ENCODE measurements at places on chromosomes 2 and 18. TPM values are rescaled to one million over a fixed set of nuclear protein-coding genes. Genes with fewer than 3 reads are reported as not detected.
A peak's percentile ranks its signal among the peaks of the same experiment; 100 is the strongest.

- DNase-seq: no peak
These were observed 1511.2 kb upstream of the ZEB2 start for GRCh38 chr2:146031158-146031557.

GRCh38 chr2:105504459-105504858 lies 105.6 kb upstream of the FHL2 start:
- DNase-seq: peak; percentile 89

GRCh38 chr2:28644760-28645159 lies 106.9 kb upstream of the PPP1CB start:
- DNase-seq: peak; percentile 77

- DNase-seq: no peak
These were observed 4.9 kb upstream of the HAAO start for GRCh38 chr2:42797281-42797680.

DNA sequence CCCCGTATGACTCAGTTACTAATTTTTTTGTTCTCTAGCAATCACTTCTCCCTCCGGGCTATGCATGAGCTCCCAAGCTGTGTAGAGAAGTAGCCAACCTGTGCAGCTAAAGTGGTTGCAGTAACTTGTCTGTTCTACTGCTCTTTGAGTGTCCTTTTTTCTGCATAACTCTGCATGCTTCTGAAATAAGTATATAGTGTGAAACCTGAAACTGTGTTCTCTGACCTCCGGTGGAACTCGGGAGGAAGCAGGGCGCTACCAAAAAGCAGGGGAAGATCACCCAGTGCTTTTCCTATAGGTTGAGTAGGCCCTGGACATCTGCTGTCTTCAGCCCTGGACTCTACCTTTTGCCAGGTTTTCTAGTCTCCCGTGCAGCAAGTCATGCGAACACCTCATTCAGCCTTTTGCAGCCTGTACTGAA lies 47.8 kb downstream of the PHLPP1 start:
- DNase-seq: peak; percentile 44

DNA sequence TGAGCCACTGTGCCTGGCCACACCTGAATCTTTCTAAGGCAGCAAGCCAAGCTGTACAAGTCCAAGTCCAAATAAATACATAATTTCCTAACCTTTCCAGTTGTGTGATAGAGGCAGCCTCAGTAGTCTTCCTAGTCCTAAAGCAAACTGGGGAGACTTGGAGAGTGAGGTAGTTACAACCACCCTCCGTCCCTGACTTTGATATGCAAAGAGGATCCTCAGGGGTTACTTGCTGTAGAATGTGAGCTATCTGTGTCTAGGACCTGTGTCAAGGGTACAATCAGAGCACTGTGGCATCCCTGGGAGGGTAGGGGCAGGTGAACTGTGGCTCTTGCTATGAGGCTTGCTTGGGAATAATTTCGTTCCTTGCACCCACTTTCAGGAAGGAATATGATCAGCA lies 28.3 kb upstream of the KCNG3 start:
- DNase-seq: no peak

DNA sequence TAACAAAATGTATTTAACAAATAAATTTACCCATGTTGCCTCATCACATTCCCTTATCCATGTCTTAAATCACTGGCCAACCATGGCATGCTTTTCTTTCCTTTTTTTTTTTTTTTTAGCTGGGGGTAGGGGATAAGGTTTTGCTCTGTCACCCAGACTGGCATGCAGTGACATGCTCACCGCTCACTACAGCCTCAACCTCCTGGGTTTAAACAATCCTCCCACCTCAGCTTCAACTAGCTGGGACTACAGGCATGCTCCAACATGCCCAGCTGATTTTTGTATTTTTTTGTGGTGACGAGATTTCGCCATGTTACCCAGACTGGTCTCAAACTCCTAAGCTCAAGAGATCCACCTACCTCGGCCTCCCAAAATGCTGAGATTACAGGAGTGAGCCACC lies 266.4 kb downstream of the THSD7B start:
- no peak for DNase-seq

GRCh38 chr2:137168552-137168951 lies 403.2 kb downstream of the THSD7B start:
- no peak for DNase-seq

ELOA2 gene
- not detected for total RNA-seq

MC4R gene
- total RNA-seq: 0.21 TPM

ACTG2 gene
- total RNA-seq: 7.9 TPM

FARP2 gene
- total RNA-seq: 46.5 TPM

Data from tongue (tissue), 3 donors.